Activated naive CD8-positive, alpha-beta T cell treated with anti-CD3 and anti-CD28 coated beads, Interleukin-2, amount 50 U/mL, for 16 hours (primary cell): ENCODE measurements at places on chromosomes 7 and 10.

DNA sequence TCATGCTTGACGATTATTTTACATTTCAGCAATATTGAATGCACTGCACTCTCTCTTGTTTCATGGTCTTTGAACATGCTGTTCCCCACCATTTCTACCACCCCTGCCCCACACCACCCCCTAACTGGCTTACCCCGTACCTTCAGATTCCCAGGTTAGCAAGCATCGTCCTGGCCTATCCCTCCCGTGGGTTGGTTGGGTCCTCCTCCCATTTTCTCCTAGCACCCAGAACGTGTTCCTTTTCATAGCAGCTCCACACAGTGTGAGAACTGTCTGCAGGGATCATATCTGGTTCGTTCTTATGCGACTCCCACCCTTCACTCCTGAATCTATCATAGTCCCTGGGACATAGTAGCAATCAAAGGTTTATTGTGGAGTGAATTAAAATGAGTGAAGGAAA, 48.6 kb downstream of the C10orf90 start:
- DNase-seq: no peak

- no peak for DNase-seq
Measured at GRCh38 chr10:113982769-113983168, 60.9 kb upstream of the ADRB1 start.

DNA sequence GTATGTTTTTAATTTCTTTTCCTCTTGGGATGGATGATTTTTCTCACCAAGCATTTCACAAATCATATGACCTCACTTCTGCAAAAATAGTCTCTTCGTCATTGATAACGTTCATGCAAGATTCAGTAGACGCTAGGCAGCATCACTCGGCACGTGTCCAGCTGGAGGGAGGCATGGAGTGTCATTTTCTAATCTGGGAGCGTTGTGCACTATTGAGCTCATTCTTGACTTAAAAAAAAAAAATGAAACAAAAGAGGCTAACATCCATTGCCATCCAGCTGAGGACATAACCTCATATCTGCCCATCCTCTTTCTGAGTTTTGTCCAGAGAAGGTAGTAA, 56.2 kb downstream of the COL17A1 start:
- DNase-seq: no peak

- no peak for DNase-seq
Measured at GRCh38 chr7:142153400-142153799, 41.9 kb downstream of the MGAM2 start.
